ENCODE measurements at places on chromosomes 13 and 19.

DNA sequence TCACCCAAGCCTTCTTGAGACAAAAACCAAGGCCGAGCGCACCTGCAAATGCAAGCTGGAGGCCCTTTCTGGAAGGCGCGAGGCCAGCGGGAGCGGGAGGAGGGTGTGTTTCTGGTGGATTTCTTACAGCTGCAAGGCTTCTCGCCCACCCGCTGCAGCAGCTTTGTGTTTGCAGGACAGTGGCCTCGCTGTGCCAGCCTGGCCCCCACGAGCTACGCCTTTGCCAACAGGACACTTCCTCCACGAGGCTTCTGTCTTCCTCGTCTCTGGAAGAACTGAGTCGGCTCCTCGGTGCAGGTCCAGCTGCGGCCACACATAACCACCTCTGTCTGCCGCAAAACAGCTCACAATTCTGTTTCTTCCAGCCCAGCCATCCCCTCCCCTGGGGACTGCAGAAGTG is 10.1 kb downstream of the ATCAY start:
- no peak for DNase-seq

- no peak for DNase-seq
These were observed 16.9 kb upstream of the ZNF730 start for GRCh38 chr19:23099966-23100365.

GRCh38 chr13:105063676-105064075 is 1471.8 kb downstream of the EFNB2 start:
- no peak for DNase-seq

GRCh38 chr13:40120781-40121180 is 465.3 kb downstream of the COG6 start:
- DNase-seq, result no peak

DNA sequence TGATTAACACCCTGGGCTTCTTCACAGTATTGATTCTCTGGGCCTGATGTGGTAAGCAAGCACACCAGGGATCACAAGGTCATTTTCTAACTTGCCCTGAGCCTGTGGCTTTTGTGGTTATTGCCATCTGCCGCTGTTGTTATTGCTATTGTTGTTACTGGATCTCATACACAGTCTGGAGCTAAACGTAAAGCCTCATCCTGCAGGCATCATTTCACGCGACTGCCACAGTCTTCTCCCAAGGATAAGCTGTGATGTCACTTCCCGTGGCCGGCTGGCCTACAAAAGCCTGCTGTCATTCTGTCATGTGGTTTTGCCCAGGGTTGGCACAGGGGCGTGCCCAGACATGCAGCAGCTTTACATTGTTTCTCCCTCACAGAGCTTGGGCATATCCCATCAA is 154.0 kb upstream of the GPR12 start:
- no peak for DNase-seq
